ENCODE measurements at places on chromosomes 7 and 10. TPM values are rescaled to one million over a fixed set of nuclear protein-coding genes. Genes with fewer than 3 reads are reported as not detected.

SPDYE16 gene
- not detected for total RNA-seq

SLC39A12 gene
- not detected for total RNA-seq

EVX1 gene
- total RNA-seq, result not detected

GPER1 gene
- 6.0 TPM for total RNA-seq

PLEKHS1 gene
- 0.24 TPM for total RNA-seq

CDHR1 gene
- total RNA-seq, result under 0.01 TPM

NUPR2 gene
- total RNA-seq, result not detected

PODXL gene
- 2.4 TPM for total RNA-seq

H2BK1 gene
- total RNA-seq, result not detected

RTKN2 gene
- 0.61 TPM for total RNA-seq

OR6B1 gene
- not detected for total RNA-seq

ZCCHC24 gene
- 101 TPM for total RNA-seq

ZNF467 gene
- 0.36 TPM for total RNA-seq

MDH2 gene
- 43.1 TPM for total RNA-seq

UNCX gene
- total RNA-seq, result 0.12 TPM

OR2A5 gene
- total RNA-seq, result not detected

DKK1 gene
- 11.9 TPM for total RNA-seq

LZTS2 gene
- total RNA-seq, result 130 TPM

DNAH11 gene
- total RNA-seq, result not detected

AP5Z1 gene
- 67.7 TPM for total RNA-seq

LOXL4 gene
- total RNA-seq, result 93.3 TPM

ADAM12 gene
- 168 TPM for total RNA-seq

PRLHR gene
- not detected for total RNA-seq

ARMC3 gene
- not detected for total RNA-seq

ATRNL1 gene
- 0.65 TPM for total RNA-seq

COPG2 gene
- total RNA-seq, result 64.6 TPM

NPC1L1 gene
- total RNA-seq, result not detected

PRSS37 gene
- total RNA-seq, result not detected

ZKSCAN5 gene
- total RNA-seq, result 14.2 TPM

GPR85 gene
- 2.8 TPM for total RNA-seq

CYP2C19 gene
- not detected for total RNA-seq

PNLIPRP3 gene
- not detected for total RNA-seq

ODAD2 gene
- 0.49 TPM for total RNA-seq

ASL gene
- 82.3 TPM for total RNA-seq

ABCA13 gene
- total RNA-seq, result 1.1 TPM

STEAP2 gene
- 50.0 TPM for total RNA-seq

ZFAND4 gene
- 15.3 TPM for total RNA-seq

TAS2R60 gene
- total RNA-seq, result not detected

GIMAP5 gene
- total RNA-seq, result under 0.01 TPM

TWIST1 gene
- total RNA-seq, result 322 TPM

ZNF365 gene
- 4.0 TPM for total RNA-seq

EPHB6 gene
- total RNA-seq, result 13.4 TPM

TMEM120A gene
- total RNA-seq, result 21.4 TPM
